ENCODE measurements at places on chromosomes 5 and 9.

DNA sequence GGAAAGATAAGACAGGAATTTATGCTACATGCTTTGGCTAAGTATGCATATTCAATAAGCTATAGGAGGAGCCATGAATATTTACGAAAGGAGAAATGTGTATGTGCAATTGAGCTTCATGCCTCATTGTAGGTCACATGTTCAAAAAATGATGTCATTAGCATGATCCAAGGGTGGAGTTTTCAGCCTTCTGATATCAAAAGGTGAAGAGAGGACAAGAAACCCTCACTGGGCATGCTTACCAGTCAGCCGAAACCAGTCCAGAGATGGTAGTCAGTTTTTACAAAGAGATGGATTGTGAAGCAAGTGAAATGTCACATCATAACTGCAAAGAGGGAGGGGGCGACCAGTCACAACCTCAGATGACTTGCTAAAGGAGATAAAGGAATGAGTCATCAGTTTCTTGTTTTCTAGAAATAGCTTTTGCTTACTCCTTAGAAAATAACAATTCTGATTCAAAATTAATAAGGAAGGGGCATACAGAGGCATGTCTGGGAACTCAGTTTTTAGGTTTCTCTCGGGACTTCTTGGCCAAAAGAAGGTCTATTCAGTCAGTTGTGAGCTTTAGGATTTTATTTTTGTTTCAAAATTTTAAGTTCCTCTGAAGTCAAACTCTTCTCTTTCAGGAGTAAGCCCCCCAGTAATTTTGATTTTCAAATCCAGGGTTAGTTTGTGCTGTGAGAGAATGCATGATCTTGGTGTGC lies 1067.8 kb upstream of the EDIL3 start:
- DNase-seq: no peak

DNA sequence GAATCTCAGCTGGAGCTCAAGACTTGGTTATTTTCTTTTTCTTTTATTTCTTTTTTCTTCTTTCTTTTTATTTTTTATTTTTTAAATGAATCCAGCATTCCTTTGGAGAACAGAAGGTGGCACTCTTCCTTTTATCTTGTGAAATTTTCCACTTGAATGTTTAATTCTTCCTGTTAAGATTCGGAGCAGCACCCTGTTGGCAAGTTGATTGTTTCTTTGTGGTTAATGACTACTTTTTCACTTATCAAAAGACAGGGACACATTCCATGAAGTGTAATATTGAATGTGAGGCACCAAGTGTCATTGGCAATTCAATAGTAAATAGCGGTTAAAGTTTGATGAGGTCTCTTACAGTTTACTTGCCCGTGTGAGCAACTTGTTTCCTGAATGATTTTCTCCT lies 240.5 kb upstream of the CHD1 start:
- DNase-seq: no peak

- no peak for DNase-seq
These were observed 381.2 kb upstream of the PDE4D start for GRCh38 chr5:60274747-60275146.

DNA sequence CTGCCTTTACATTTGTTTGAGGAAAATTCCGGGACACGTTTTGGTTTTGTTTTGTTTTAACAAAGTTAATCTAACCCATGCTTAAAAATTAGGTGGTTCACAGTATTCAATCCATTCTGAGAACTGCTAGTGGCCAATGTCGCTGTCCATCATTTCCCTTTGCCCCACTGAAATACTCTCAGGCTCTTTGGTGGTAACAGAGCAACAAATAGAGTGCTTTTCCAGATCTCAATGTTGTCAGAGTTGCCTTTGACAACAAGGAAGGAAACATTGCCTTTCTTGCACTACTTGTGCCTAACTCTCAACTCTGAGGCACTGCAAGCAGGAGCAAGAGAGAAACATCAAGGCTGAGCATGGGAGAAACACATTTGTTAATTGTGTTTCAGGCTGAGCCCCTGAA lies 154.0 kb downstream of the MCTP1 start:
- no peak for DNase-seq

- no peak for DNase-seq
These were observed 10.9 kb upstream of the ZNF366 start for GRCh38 chr5:72518001-72518683.

- DNase-seq: no peak
These were observed 27.3 kb upstream of the TRIM14 start for GRCh38 chr9:98146101-98146991.

GRCh38 chr5:144915452-144915851 lies 744.8 kb downstream of the KCTD16 start:
- no peak for DNase-seq

- DNase-seq: no peak
These were observed 468.5 kb downstream of the TAF11L14 start for GRCh38 chr5:18102733-18103132.

GRCh38 chr9:130034570-130034969 lies 8.4 kb downstream of the FNBP1 start:
- DNase-seq: no peak

DNA sequence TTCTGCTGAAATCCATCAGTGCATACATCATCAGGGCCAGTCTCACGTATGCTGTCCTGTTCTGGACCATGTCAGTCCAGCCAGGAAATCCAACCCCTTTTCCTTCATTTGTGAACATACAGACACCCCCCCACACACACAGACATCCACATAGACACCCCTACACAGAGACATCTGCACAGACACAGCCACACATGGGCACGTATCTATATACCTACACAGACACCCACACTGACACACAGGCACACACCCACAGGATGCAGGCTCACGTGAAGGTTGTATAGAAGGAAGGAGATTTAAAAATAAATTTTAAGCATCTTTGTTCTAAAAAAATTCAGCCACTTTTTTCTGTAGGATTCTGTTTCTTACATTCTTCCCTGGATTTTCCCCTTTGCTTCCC lies 325.6 kb downstream of the SLIT3 start:
- DNase-seq: no peak

DNA sequence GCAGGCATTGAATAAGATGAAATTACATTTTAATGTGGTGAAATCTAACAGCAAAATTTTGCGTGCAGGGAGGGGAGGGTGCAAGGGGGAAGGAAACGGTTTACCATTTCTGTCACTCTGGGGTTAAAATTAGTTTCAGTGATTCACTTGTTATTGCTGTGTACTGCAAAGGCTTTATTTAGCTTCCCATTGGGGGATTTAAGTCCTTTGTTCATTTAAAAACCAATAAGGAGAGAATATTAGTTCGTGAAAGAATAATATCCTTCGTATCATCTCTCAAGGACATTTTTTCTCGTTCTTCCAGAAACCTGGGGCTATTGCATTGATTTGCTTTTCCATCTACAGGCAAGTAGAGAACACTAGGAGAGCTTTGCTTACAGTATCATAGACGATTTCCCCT lies 667.8 kb upstream of the RGMB start:
- no peak for DNase-seq

DNA sequence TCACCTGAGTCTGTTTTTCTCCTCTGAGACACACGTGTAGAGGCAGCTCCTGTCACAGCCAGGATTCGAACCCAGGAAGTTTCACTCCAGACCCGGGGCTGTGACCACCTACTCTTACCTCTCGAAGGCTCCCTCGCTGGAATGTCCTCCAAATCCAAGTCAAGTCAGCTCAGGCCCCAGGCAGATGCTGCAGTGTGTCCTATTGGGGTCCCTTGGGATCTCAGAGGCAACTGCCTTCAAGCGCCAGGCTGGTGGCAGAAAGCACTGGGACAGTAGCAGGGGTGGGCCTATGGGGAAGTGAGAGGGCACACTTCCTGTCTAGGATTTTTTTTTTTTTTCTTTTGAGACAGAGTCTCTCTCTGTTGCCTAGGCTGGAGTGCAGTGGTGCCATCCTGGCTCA lies 762 bp upstream of the ST6GALNAC4 start:
- DNase-seq: no peak

DNA sequence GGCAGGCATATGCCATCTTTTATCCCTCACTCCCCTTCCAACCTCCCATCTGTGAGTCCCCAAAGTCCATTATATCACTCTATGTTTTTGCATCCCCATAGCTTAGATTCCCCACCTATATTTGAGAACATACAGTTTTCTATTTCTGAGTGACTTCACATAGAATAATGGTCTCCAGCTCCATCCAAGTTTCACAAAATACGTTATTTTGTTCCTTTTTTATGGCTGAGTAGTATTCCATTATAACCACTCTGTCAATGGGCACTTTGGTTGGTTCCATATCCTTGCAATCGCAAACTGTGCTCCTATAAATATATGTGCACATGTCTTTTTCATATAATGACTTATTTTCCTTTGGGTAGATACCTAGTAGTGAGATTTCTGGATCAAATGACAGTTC lies 178.6 kb downstream of the GAS1 start:
- no peak for DNase-seq

- no peak for DNase-seq
These were observed 746.6 kb downstream of the TAF11L14 start for GRCh38 chr5:18380729-18381362.

- no peak for DNase-seq
These were observed 77.4 kb downstream of the SEC61B start for GRCh38 chr9:99299211-99300102.

GRCh38 chr5:171715551-171715950 lies 70.1 kb upstream of the SMIM23 start:
- DNase-seq: no peak

DNA sequence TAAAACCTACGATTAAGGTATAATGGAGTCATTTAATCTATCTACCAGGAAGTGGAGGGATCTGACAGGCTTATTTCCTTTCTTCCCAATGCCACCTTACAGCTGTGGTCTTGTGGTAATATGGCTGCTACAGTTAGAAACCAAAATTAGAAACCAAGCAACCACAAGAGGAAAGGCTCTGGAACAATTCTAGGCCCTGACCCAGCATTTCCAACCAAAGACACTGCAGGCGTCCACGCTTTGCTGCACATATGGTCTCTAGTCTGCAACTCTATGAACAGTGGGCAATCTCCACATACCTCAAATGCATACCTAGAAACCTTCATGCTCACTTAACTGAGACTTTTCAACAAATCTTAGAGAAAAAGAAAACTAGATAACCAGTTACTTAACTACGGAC lies 339.1 kb downstream of the NFIB start:
- no peak for DNase-seq

- no peak for DNase-seq
These were observed 74.5 kb downstream of the MRPS27 start for GRCh38 chr5:72245546-72245945.

- no peak for DNase-seq
These were observed 127.9 kb downstream of the ADAMTS2 start for GRCh38 chr5:179217356-179217755.

DNA sequence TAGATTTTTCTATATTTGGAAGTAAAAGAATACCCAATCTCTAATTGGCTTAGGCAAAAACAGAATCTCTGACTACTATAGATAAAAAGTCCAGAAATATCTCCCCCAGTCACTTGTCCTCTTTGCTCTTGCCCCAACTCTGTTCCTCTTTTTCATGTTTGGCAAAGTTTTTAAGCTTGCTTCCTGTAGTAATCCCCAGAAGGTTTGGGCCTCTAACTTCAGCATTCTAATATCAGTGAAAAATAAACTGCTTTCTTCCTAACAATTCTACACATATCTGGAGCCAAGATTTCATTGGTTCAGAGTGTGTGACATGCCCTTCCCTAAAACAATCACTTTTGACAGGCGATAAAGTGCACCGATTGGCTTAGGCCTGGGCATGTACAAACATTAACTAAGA lies 1680.3 kb downstream of the MAT2B start:
- DNase-seq: no peak

DNA sequence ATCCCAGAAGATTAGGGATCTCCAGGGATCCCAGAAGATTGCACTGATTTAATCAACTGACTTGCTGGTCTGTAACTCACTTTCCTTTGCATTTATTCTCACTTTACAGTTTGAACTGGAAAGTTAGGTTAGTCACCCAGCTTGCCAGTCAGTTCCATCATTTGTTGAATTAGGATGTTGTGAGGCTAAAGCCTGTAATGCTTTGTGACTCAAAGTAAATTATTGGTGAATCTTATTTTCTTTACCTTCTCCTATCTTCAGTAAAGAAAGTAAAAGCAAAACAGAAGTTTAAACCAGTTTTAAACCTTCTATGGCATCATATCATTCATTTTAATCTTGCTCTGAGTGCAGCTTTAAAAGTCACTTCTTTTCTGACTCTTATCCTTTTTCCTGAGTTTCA lies 85.8 kb downstream of the SLC44A1 start:
- no peak for DNase-seq

DNA sequence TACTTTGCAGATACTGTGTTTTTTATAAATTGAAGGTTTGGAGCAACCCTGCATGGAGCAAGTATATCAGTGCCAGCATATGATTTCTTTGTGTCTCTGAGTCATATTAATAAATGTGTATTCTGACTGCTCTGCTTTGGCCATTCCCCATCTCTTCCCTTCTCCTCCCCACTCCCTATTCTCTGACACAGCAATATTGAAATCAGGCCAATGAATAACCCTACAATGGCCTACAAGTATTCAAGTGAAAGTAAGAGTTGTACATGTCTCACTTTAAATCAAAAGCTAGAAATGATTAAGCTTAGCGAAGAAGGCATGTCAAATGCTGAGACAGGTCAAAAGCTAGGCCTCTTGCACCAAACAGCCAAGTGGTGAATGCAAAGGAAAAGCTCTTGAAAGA lies 82.2 kb upstream of the TLX3 start:
- DNase-seq: no peak

DNA sequence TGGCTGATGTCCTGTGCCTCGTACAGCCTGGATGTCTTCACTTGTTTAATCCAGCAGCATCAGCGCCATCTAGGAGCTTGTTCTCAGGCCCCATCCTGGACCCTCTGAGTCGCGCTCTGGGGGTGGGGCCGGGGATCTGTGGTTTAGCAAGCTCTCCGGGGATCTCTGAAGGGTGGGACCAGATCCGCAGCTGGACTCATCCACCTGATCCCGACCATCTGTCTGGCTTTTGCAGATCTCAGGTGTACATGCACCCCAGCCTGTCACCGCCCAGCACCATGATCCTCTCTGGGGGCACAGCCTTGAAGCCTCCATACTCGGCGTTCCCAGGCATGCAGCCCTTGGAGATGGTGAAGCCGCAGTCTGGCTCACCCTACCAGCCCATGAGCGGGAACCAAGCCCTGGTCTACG lies 15.1 kb upstream of the POMT1 start:
- no peak for DNase-seq

GRCh38 chr9:23638837-23639426 lies 187.1 kb downstream of the ELAVL2 start:
- DNase-seq: no peak

DNA sequence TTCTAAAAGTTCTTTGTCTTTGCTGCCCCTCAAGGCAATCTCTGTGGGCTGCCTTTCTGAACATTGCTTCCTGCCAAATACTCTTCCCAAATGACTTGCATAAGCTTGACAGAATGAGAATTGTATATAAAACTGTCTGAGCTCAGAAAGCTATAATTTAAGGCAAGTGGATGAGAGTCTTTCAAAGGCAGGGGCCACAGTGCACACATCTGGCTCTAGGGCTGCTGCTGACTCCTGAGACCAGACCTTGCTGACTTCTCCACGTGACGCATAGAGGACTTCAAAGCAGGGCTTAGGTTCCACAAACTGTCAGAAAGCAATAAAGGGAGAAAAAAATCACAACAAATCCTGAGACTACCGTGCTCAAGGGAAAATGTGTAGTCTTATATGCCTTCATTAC lies 79.4 kb upstream of the DIRAS2 start:
- no peak for DNase-seq

All from activated naive CD4-positive, alpha-beta T cell (primary cell).